ENCODE measurements at places on chromosomes 3 and 15.

DNA sequence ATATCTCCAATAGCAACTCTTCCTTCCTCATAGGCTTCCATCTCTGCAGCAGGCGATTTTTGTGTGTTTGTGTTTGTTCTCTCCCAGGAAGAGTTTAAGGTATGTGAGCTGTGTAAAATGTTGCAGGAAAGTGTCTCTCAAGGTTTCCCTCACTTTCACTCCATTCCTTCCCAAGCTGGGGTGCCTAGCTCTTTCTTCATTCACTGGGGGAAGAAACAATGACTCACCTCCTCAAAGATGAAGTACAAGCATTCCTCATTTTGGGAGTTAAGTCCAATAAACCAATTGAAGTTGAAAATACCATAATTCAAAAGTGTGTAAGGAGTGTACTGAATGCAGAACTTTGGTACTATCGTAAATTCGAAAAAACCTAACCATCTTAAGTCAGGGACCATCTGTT, 422.7 kb upstream of the CFAP20DC start:
- DNase-seq, result peak; percentile 5

GRCh38 chr3:117439812-117440211, 730.2 kb downstream of the TUSC7 start:
- DNase-seq, result peak; percentile 46

DNA sequence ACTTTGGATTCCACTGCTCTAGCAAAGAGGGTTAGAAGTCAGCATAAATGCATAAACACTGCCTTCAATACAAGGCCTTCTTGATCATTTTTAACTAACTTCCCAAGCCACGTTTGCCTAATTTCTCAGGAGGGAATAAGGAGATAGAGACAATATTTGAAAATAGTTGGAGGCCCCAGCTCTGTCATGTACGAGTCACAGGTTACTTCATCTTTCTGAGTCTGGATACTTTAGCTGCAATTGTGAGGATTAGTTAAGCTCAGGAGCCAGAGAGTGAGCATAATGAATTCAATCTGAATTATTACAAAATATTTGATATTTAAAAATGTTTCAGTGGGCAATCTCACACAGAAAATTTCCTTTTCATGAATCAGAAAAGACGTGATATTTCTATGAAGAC, 298.9 kb downstream of the SHOX2 start:
- no peak for DNase-seq

GRCh38 chr3:8460815-8461456, 40.7 kb upstream of the LMCD1 start:
- DNase-seq, result peak; percentile 92

DNA sequence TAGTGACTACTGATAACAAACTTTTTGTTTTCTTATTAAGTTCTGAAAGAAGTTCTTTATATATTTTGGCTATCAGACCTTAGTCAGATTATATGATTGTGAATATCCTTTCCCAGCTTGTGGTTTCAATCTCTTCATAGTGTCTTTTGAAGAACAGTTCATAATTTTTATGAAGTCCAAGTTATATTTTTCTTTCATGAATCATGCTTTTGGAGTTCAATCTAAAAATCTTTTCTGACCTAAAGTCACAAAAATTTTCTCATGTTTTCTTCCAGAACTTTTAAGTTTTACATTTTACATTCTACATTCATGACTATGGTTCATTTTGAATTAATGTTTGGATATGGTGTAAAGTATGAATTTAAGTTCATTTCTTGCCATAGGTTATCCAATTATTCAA, 34.2 kb upstream of the OCA2 start:
- no peak for DNase-seq

- no peak for DNase-seq
These were observed 32.8 kb upstream of the SLC9A9 start for GRCh38 chr3:143881095-143881494.

- peak; percentile 79 for DNase-seq
These were observed 69.0 kb downstream of the RAB7A start for GRCh38 chr3:128794770-128795649.

Data from astrocyte of the hippocampus (primary cell).